ENCODE measurements at places on chromosomes 1 and 21.

DNA sequence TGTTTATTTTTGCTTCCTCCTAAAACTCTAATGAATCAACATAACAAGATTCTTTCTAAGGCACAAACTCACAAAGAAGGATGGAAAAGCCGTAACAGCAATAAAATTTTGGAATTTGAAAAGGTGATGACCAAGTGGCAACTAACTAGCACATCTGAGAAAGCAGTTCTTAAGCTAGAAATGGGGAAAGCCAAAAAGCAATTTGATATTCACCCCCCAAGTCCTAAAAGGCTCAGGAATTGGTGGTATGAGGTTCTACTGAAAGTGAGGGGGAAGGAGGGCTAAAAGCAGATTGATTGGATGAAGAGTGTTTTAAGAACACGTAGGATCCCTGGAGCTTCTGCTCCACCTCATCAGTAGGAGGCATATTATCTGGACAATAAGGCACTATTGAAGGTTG is 43.4 kb upstream of the FBXO28 start:
- no peak for DNase-seq

DNA sequence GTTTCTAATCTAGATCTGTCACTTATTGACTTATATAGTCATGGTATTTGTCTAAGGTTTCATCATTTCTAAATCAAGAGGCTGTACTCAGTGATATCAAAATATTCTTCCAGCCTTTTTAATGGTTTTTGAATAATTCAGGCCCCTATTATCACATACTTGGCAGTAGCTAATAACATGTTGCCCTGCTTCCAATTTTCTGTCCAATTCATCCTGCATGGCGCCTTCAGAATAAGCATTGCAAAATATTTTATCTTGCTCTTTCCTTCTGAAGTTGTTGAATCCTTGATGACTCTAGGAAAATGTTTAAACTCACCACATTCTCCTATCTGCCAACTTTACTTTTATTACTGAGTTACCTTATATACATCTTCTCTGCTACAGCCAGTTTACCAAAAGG is 517.2 kb upstream of the B3GALT2 start:
- DNase-seq, result no peak

- DNase-seq, result peak; percentile 27
These were observed 20.9 kb downstream of the PTPRU start for GRCh38 chr1:29256979-29257804.

- DNase-seq, result no peak
These were observed 191.1 kb downstream of the TTLL7 start for GRCh38 chr1:83807821-83808220.

GRCh38 chr1:234823191-234824176 is 213.5 kb upstream of the IRF2BP2 start:
- DNase-seq, result no peak

GRCh38 chr21:26570203-26570602 is 2.9 kb downstream of the CYYR1 start:
- DNase-seq, result no peak

GRCh38 chr1:41333146-41333784 is 28.0 kb upstream of the FOXO6 start:
- no peak for DNase-seq

GRCh38 chr1:181060066-181060465 is 26.3 kb downstream of the MR1 start:
- no peak for DNase-seq

DNA sequence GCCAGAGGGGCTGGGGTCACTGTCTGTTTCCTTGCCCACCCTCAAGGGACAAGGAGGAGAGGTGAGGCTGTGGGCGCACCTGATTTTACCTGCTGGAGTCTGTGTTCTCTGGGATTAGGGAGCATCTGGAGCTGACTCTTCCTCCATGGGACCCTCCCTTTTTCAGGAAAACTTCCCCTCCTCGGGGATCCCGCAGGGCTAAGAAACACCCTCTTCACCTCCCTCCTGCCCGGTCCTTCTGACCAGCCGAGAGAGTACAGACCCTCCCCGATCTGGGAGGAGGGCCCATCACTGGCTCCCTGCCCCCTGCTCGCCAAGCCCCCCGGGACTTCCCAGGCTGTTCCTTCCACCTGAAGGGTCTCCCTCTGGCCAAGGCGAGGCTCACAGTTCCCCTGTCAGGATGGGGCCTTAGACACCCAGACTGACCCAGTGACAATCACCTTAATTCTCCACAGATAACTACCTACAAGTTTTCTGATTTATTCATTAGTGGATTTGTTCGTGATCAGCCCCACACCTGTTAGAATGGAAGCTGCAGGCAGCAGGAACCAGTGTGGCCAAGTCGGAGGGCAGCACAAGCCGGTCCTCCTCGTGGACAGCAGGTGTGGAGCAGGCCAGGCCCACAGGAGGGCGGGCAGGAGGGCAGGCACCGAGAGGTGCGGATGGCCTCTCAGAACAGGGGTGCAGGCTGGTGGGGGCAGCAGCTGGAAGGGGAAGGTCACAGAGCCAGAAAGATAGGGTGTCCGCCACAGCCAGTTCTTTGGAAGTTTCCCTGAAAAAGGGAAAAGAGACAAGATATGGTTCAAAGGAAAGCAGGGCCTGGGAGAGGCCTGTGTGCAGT is 15.9 kb upstream of the SAMD11 start:
- DNase-seq, result no peak

DNA sequence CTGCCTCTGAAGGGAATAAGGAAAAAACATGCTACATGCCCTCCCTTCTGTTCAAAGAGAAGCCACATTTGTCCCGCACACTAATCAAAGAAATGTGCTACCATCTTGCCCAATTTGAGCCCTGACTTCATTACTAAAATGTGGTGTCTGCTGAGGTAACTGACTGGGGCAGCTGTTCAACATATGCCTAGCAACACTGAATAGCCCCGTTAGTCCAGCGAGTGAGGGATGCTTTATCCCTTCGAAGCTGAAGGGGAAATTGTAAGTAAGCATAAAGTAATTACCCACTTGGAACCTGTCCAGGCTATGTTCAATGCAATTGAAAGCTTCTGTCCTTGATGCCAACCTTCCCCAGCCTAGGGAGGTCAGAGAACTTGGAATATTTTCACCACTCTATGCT is 310.6 kb downstream of the SEC16B start:
- no peak for DNase-seq

- DNase-seq, result no peak
These were observed 12.1 kb upstream of the GRIK1 start for GRCh38 chr21:29951911-29952310.

- DNase-seq, result no peak
These were observed 34.4 kb downstream of the CAPZB start for GRCh38 chr1:19450811-19451515.

DNA sequence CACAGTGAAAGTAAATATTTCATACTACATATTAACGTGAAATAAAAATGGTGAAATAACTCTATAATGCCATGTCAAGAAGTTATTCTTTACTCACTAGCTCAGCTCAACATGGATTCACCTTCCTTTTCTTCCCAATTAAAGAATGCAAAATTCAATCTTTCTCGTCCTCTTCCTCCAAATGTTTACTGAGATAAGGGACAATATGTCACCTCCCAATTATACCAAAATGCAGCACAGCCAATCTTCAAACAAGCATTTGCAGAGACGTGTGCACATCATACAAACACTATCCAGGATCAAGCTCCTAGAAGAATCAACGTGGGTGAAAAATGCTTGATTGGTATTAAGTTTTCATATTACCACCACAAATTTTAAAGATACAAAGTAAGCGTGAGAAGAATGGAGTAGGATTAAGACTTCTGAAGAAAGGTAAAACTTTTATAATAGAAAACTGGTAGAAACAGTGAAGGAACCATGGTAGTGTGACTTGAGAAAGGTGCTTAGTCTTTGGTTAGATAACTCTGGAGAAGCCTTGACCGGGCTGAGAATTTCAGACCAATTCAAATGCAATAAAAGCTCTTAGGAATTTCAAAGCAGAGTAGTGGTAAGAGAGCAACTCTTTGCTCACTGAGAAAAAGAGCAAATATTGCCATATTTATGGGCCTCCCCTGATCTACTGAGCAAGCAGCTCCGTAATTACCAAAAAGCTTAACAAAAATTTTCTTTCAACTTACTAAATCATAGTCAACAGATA is 7.2 kb downstream of the PTP4A2 start:
- DNase-seq, result no peak

DNA sequence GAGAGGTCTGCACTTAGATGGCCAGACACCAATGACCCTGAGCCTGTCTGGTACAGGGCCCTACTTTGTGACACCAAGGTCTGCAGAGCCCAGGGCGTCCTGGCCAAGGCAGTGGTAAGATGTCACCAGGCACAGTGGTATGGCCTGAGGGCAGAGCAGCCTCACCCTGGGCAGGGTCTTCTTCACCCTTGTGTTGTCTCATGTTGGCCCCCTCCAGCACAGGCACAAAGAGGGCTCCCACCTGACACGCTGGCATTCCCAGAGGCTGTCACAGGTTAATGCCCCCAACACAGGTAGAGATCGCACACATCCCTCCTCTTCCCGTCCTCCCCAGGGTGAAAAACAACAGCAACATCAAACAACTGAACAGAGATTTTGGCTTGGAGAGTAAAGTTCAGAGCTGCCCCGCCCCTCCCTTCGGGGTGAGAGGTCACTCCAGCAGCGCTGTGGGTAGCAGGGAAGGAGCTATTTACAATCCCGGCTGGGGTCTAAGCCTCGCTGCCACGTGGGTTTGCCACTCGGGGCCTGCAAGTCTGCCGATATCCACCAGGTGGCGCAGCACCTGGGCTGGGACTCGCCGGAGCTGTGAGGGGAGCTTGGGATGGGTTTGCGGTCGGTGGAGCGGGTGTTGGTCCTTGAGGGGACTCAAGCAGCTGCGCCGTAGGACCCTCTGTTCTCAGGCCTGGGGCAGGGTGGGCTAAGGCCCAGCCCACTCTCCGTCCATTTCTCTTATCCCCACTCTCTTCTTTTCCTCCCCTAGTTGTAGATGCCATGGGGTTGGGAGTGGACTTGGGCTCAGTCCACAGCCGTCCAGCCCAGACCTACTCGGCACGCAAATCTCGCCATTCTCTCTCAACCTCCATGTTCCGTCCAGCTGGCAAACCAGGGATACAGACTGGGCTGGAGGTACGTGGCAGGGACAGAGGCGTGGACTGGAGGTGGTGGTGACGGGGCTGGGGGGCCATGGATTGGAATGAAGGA is 12.7 kb downstream of the EFNA3 start:
- DNase-seq, result peak; percentile 86

DNA sequence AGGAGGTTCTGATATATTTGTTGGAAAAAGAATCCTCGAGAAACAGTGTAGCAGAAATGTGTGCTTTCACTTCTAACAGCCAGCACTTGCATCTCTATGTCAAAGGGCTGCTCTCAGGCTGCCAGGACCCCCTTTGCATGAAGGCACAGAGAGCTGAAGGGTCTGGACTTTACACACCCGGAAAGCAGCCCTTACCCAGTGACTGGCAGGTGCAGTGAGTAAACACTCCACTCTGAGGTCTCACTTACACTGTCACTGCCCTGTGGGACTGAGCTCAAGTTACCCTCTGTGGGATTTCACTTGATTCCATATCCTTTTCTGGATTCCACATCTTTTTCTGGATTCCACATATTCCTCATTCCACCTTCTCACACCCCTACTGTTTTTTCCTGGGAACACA is 40.8 kb upstream of the PPP2R5A start:
- no peak for DNase-seq

DNA sequence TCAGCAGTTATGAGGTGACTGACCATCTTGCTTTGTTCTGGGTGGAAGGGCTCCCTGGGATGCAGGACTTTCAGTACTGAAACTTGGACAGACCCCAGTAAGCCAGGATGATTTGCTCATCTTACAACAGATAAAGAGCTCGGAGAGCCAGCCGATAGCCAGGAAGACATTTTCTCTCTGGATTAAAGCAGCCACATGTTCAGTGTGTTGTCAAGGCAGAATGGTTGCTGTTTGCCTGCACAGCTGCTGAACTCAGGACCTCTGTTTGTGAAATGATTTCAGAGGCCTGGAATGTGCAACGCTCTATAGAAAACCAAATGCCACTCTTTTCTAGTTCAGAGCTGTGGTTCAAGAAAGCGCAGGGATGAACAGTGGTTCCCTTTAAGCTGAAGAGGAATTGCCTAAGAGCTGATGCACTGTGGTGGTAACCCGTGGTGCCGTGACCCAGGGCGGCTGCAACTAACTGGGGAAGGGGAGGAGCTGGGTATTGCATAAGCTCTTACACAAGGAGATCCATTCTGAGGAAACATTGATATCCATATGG is 40.7 kb downstream of the CASQ2 start:
- no peak for DNase-seq

DNA sequence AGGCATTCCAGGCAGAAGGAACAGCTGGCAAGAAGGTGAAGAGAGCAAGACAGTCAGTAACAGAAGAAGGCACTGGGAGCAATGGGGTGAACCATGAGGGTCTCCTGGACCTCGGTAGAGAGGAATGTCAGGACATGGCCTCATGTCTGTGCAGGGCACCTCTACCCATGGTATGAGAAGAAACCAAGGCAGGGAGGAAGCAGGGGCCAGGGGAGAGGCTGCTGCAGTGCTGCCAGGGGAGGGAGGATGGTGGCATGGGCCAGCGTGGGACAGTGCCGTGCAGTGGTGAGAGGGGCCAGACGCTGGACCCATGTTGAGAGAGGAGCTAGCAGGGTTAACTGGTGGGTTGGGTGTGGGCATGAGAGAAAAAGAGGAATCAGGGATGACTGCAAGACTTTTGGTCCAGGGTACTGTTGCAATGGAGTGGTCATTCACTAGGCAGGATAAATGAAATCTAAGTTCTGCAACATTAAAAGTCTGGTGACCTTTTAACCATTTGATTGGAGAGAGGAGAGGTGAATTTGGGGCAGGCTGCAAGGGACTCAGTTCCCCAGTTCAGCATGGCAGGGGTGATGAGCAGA is 577.6 kb downstream of the MATN1 start:
- DNase-seq, result no peak

- no peak for DNase-seq
These were observed 193.5 kb upstream of the SAMSN1 start for GRCh38 chr21:14739590-14739989.

DNA sequence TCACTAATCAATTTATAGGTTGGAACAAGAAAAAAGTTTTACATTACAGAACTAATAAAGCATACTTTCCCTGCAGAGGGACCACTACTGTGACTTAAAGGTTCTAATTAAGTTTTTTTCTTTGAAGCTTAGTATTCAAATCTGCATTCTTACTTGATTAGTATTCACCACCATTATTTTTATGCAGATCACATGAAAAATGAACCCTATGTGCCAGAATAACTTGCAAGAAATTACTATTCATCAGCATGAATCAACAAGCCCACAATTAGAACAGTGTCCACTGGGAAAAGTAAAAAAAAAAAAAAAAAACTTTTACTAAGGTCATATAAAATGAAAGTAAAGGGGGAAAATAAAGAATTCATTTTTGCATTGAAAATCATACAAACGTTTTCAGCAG is 90.8 kb downstream of the SMYD3 start:
- DNase-seq, result no peak

DNA sequence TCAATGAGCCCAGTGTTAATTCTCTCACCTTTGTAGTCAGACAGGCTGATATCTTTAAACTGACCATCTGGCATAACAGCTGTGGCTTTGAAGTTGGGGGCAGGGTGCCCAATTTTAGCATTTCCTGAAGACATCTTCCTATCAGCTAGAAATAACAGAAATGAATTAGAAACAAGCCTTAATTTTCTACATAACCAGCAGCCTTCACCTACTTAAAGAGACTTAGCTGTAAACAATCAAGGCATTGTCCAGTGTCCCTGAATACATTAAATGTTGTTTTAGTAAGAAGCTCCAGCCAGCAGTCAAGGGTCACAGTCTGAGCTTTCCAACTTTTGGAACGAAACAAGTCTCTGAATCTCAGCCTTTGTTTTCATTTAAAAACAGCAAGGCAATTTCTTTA is 2.8 kb downstream of the PRDX1 start:
- no peak for DNase-seq

- no peak for DNase-seq
These were observed 4.0 kb upstream of the ZBTB40 start for GRCh38 chr1:22447621-22448111.

Measured in NCI-H526 (cell line).